Activated T-cell treated with anti-CD3 and anti-CD28 coated beads, Interleukin-2, amount 50 U/mL, for 72 hours (primary cell): ENCODE measurements at places on chromosomes 2 and 18. TPM values are rescaled to one million over a fixed set of nuclear protein-coding genes. Genes with fewer than 3 reads are reported as not detected.

ASAP2 gene
- total RNA-seq = 0.42 TPM

YES1 gene
- total RNA-seq = 15.3 TPM

KIAA2012 gene
- not detected for total RNA-seq

LIMS4 gene
- 1.1 TPM for total RNA-seq

DHRS9 gene
- total RNA-seq = 6.3 TPM

TWIST2 gene
- total RNA-seq = not detected

SERPINB13 gene
- not detected for total RNA-seq

SGPP2 gene
- 15.1 TPM for total RNA-seq

DSG4 gene
- total RNA-seq = not detected

FIGN gene
- total RNA-seq = not detected

DQX1 gene
- 1.5 TPM for total RNA-seq

C1QL2 gene
- total RNA-seq = not detected

ZEB2 gene
- 58.2 TPM for total RNA-seq

LBH gene
- total RNA-seq = 129 TPM

CAVIN2 gene
- total RNA-seq = not detected

LAMA3 gene
- 0.19 TPM for total RNA-seq

CFAP53 gene
- 1.6 TPM for total RNA-seq

MEP1B gene
- not detected for total RNA-seq

RAB6D gene
- total RNA-seq = not detected

DLGAP1 gene
- 0.17 TPM for total RNA-seq

DNA sequence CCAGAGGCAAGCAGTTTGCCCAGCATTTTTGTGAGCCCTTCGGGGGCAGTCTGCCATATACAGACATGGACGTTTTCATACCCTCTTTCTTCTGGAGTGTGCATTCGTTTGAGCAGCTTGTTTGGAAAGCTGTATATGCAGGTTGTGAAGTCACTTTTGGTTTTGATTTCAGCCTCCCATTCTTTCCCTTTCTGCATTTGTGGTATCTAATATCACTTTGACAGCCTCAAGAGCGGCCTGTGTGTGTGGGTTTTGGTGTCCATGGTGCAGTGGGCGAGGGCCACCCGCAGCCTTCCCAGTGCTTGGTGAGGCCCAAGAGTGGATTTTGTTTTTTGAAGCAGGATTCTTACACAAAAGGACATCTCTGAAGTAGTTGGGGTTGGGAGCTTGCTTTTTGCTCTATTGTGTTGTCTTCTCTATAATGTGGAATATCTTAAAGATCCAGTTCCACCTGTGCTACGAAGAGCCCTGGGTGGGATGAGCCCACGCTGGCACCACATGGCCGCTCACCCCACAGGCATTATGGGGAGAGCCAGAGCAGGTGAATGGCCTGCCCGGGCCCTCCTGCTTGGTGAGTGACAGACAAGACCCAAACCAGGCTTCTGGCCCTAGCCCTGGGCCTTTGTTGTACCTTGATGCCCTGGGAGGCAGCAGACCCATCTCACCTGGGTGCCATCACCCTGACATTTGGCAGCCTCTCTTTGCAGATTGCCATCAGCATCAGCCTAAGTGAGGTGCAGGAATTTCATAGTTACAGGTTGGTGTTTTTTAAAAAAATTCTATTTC, 29.5 kb downstream of the INPP4A start:
- no peak for DNase-seq

DNA sequence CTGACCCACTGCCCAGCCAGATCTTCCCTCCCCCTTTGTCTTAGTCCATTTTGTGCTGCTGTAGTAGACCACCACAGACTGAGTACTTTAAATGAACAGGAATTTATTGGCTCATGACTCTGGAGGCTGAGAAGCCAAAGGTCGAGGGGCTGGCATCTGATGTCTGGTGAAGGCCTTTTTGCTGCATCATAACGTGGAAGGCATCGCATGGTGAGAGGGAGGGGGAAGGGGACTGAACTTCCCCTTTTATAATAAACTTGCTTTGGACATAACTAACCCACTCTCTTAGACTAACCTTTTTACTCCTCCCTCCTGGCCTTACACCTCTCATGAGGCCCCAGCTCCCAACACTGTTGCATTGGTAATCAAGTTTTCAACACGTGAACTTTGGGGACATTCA, 83.8 kb downstream of the MAP4K4 start:
- DNase-seq = no peak

DNA sequence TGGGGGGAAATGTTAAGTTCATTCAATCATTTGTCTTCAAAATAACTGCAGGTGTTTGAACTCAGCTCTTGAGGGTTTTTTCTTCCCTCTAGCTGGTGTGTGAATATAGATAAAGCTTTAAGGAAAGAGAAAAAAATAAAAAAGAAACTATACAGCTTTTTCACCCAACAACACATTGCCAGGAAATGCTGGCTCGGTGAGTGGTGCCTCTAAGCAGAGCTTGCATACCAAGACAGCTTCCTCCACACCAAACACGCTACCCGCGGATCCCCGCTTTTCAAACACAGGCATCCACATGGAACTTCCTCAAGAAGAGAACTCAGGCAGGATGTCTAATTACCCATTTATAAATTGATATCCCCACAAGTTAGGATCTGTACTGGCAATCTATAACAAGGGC, 69.8 kb upstream of the TANK start:
- DNase-seq = peak; percentile 28

DNA sequence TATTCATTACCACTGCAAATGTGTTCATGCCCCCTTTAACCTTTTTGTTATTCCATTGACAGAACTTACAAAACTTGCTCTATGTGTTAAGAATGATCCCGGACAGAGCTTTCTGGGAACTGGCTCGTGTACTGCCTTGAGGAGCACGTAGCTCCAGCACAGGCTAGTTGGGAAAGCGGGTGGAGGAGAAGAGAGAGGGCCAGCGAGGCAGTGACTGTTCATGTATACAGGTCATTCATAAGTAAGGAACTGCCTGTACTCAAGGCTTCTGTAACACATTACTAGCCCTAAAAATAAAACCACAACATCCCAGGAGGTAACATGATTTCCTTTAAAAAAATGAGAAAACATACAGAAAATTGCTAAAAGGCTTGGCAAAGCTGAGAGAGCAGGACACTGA, 109.0 kb downstream of the STK39 start:
- DNase-seq = no peak

DNA sequence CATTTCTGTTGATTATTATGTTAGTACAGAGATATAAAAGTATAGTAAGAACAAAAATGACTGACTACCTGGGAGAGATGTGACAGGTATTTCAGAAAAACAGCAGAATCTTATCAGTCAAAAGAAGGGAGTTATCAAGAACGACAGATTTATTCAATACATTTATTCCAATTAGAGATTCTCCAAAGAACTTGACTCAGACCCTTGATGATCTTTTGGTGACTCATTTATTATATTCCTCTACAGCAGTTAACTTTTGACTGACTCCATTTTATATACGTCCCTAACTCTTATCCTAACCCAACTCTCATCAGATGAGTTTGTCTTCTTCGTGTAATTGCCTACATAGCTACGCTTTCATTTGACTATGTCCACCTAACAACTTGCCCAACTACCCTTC, 91.1 kb downstream of the C2orf74 start:
- no peak for DNase-seq

DNA sequence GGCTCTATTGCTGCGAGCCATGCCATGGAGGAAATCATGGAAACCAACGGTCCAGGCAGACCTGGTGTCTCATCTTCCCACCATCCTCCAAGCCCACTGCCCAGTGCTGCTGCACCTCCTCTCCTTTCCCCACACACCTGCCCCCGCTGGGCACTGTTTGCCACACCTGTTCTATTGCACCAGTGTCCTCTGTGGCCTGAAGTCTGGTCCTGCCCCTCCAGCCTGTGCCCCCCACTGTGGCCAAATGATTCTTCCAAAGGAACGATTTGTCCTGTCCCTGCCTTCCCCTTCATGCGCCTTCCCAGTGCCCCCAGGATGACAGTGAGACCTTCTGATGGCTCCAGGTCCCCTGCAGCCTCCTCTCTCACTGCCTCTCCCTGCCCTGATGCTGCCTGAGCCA, 101.9 kb upstream of the TWIST2 start:
- no peak for DNase-seq

GRCh38 chr18:63063171-63063570, 256.4 kb downstream of the BCL2 start:
- no peak for DNase-seq

DNA sequence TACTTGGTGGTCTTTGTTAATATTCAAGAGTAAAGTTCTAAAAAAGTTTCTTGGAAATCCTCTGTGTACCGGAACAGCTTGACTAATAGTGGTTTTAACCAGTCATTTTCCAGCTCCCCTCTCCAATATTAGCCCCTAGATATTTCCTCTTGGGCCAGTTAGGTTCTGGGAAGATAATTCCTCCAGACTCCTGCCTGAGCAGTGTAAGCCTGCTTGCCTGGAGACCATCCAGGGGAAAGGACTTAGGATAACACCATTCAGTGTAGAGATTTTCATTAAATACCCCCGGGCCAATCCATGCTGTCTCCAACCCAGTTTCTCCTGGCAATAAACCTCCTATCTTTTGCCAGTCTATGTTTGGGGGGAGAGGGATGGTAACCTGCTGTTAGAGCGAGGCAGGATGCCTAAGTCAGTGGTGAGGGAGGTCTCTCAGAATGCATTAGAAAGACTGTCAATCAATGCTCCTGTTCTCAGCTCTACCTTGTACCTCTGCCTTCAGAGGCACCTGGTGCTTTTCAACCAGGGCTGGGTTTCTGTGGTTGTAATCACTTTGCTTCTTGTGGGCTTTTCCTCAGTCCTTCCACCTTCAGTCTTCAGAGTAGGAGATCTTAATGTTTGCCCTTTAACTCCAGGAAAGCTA, 186.4 kb downstream of the RNF152 start:
- no peak for DNase-seq

- no peak for DNase-seq
These were observed 312.9 kb upstream of the CDH19 start for GRCh38 chr18:66916834-66917233.

DNA sequence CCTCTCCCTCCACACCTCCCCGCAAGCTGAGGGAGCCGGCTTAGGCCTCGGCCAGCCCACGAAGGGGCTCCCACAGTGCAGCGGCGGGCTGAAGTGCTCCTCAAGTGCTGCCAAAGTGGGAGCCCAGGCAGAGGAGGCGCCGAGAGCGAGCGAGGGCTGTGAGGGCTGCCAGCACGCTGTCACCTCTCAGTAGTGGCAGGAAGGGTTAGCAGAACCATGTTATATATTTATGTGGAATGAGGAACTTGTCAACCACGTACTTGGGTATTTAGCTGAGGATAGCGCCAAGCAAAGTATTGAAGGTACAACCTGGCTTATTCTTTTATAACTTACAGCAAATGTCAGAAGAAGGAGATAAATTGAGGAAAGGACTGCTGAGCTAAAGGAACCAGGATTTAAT, 144.1 kb upstream of the MGAT5 start:
- DNase-seq = no peak

DNA sequence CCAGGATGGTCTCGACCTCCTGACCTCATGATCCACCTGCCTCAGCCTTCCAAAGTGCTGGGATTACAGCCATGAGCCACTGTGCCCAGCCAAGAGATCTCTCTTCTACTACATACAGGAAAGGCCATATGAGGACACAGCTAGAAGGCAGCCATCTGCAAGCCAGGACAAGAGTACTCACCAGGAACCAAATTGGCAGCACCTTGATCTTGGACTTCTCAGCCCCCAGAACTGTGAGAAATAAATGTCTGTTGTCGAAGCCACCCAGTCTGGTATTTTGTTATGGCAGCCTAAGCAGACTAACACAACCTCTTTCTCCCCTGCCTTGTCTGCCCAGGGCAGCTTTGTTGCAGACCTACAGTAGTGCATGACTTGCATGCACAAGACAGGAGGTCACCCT, 211.3 kb upstream of the HAAO start:
- no peak for DNase-seq

- no peak for DNase-seq
These were observed 19.6 kb upstream of the KCNJ13 start for GRCh38 chr2:232795920-232796319.

GRCh38 chr2:155696571-155696970, 636.0 kb downstream of the NR4A2 start:
- DNase-seq = no peak

- no peak for DNase-seq
These were observed 169.4 kb downstream of the NEDD4L start for GRCh38 chr18:58213440-58213839.

GRCh38 chr2:215479536-215480240, 43.8 kb upstream of the FN1 start:
- no peak for DNase-seq

GRCh38 chr2:54424555-54425163, 31.5 kb upstream of the SPTBN1 start:
- DNase-seq = no peak

GRCh38 chr2:116724550-116724949, 1089.9 kb upstream of the DDX18 start:
- DNase-seq = no peak

GRCh38 chr2:193350509-193350908, 1155.8 kb upstream of the TMEFF2 start:
- no peak for DNase-seq

GRCh38 chr2:63673865-63674533, 85.2 kb downstream of the MDH1 start:
- DNase-seq = no peak

DNA sequence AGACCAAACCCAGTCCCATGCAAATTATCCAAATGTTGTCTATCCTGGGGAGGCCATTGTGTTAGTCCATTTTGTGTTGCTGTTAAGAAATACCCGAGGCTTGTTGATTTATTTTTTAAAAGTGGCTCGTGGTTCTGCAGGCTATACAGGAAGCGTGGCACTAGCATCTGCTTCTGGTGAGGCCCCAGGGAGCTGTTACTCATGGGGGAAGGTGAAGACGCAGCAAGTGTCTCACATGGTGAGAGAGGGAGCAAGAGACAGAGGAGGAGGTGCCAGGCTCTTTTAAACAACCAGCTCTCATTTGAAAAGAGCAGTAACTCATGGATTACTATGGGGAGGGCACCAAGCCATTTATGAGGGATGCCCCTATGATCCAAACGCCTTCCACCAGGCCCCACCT, 80.3 kb upstream of the ARL4C start:
- DNase-seq = no peak

- no peak for DNase-seq
These were observed 19.0 kb upstream of the CEP68 start for GRCh38 chr2:65037178-65037577.

- peak; percentile 6 for DNase-seq
These were observed 171.9 kb downstream of the FMNL2 start for GRCh38 chr2:152506843-152507242.

GRCh38 chr2:39920307-39920801, 141.3 kb upstream of the THUMPD2 start:
- DNase-seq = peak; percentile 43

DNA sequence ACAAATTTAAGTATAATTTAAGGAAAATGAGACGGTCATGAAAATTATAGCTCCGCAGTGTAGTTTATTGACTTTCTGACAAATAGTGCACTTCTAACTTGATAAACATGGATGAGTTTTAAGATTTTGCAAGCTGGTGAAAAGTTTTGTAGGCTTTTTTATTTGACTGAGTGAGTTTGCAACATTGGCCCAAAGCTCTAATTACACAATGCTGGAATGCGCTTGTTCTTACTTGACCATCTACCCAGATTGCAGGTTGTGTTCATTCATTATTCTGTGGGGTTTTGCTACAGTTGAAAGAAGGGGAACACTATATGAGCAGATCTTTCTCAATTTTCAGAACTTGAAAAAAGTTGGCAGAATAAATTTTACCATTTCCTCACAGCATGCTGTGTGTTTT, 13.5 kb downstream of the SPOPL start:
- DNase-seq = no peak
